Hematopoietic multipotent progenitor cell treated with erythropoietin and hydrocortisone succinate and interleukin-3 and kit ligand, for 4 days (in vitro differentiated cells): ENCODE measurements at places on chromosomes 1 and 21.

- DNase-seq = no peak
These were observed 22.7 kb downstream of the RAB3GAP2 start for GRCh38 chr1:220249522-220249921.

GRCh38 chr1:239784896-239785295 is 306.8 kb upstream of the FMN2 start:
- DNase-seq = no peak

DNA sequence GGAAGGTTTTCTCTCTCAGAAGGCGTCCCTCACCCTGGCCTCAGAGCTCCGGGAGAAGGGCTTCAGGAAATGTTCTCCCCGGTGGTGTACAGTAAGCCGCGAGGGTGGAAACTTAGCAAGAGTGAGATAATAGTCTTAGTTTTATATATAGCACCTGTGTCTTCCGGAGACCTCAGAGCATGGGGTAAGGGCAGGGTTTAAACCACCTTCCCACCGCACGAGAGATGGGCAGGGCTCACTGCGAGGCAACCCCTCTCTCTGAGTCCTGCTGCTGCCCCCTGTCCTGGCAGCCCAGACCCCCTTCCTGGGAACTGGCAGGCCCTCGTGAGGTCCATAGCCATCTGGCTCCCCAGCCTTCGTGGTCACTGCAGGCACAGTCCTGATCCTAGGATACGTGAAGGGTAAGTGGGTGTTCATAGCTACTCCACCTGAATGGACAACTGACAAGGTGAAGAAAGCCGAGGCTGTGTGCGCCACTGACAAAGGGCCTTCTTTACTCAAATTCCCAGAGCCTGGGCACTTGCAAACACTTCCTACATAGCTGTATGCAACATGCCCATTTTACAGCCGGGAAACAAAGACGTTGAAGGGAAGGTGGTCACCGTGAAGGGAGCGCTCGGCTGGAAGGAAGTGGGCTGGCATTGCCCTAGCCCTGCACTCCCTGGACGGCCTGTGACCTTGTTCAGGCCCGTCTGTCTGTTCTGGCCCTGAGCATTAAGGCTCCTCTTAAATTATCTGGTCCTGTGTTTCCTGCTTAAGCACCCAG is 26.9 kb downstream of the ITPKB start:
- DNase-seq = peak; percentile 59

GRCh38 chr21:35227786-35228185 is 178.7 kb upstream of the RUNX1 start:
- DNase-seq = no peak

GRCh38 chr1:206744683-206745082 is 25.9 kb upstream of the IL19 start:
- no peak for DNase-seq

GRCh38 chr1:34330061-34330460 is 153.4 kb downstream of the C1orf94 start:
- no peak for DNase-seq

- DNase-seq = no peak
These were observed 38.9 kb downstream of the HHAT start for GRCh38 chr1:210367566-210367965.

DNA sequence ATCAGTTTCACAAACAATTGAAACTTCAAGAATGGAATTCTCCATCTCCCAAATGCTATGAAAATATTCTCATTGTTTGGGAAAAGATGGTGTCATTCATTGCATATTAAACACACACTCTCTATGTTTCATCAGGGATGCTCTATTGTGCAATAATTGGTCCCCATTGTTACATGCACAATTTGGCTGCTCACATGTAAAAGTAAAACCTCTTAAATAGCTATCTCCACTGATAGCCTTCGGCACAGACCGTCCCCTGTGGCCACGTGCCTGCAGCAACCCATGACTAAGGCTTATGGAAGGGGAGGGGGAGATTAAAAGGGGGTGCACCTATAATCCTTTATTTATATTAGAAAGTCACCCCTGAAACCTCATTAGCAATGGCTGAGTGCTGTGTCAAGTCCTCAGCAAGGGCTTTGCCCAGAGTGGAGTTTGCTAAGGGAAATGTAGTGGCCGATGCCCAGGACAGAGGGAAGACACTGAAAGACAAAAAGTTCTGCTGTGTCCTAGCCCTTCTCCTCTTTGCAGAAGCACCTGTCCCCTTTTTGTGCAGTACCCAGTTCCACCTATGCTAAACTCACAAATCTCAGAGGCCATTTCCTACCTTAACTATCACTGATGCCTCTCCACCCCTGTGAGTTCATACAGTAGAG is 309.6 kb upstream of the ESRRG start:
- no peak for DNase-seq

DNA sequence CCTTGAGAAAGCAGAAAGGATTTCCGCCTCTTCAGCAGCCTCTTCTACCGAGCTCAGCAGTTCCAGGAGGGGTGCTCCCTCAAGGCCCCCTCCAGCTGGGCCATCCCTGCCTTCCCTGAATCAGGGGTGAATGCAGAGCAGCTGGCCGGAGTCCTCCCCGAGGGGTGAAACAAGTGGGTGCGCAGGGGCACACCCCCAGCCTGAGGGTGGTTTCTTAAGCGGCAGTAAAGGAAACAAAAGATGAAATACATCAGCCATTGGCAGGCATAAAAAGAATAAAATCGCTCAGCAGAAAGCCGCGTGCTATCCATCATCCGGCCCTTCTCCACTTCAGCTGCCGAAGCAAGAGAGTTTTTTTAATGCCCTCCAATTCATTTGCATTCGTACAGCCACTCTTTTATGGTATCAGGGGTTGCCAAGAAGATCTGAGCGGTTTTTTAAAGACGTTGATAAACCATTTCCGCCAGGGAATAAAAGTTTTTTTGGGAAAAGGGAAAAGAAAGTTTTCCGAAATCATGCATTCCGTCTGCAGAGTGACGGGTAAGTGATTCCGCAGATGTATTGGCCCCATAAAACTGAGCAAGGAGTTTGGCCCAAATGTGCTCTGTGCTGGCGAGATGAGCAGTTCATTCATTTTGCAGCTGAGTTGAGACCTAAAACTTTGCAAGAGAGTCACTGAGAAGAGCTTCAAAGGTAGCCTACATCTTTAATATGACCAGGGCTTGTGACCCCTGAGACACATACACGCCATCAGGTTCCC is 73.7 kb upstream of the ZC3H12A start:
- DNase-seq = no peak
